NCI-H446 (cell line): ENCODE measurements at places on chromosomes 11 and 22.

GRCh38 chr22:44632541-44633396 is 69.2 kb upstream of the PRR5 start:
- DNase-seq = no peak

DNA sequence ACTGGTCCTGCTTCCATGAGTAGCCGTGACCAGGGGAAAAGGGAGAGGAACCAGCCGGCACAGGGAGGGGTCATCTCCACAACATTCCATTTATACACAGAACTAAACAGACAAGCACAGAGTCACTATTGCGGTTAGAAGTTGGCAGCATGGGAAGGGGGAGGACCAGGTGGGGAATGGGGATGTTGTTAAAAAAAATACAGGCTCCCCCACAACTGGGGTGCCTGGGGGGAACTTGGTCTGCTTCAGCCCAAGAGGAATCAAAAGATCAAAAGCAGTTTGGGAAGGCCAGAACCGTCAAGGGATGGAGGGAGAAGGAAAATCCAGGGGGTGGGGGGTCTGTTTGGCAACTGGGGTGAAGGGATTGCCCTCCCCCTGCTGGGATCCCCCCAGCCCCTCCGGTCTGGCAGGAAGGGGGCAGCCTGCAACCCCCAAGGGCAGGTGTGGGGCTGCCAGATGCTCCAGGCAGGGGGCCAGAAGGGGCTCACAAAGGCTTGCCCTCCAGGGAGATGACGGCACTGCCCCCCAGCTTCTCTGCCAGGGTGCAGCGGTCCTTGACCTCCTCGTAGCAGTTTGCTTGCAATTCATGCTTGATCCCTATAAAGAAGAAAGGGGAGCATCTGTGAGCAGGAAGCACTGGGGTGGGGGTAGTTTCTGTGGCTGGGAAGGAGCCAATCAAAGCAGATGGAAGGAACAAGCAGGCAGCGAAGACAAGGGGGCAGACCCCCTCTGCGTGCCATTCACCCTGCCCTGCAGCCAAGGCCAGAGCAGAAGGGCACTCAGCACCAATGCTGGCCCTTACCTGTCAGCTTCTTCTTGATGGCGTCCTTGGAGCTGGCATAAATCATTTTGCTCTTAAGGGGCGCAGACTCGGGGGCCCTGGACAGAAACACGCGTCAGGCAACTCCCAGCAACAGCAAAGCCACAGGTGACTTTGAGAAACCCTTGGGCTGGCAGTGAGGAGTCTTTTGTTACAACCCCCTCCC is 2.8 kb downstream of the CFL1 start:
- DNase-seq = no peak

DNA sequence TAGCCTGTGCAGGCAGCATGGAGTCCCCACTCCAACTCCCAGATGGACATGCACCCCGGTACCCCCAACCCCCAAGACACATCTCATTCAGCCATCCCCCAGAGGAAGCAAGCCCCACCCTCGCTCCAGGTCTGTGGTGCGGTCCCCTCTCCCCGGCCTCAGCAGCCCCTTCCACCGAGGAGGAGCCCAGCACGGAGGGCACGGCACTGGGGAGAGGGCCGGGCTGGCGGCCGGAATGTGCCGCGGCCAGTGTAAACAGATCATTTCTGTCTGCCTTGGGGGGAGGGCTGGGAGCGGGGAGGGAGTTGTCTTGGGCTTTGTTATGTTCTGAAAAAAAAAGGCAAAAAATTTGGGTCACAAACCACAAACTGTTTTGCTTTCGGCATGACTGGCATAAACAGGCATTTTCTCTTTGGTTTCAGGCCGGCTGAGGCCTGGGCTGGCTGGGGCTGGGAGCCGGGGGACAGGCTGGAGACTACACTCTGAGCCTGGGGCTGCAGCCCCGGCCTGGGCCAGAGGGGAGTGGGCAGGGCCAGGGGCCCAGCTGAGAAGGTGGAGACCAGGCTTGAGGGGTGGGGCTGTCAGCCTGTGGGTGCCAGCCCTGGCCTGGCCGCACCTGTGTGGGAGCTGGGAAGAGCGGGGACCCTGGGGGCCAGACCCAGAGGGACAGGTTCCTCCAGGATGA is 16.8 kb downstream of the IGF2 start:
- no peak for DNase-seq

GRCh38 chr11:117690484-117691217 is 106.4 kb downstream of the DSCAML1 start:
- no peak for DNase-seq

GRCh38 chr11:110492321-110492685 is 62.6 kb downstream of the FDX1 start:
- DNase-seq = no peak

DNA sequence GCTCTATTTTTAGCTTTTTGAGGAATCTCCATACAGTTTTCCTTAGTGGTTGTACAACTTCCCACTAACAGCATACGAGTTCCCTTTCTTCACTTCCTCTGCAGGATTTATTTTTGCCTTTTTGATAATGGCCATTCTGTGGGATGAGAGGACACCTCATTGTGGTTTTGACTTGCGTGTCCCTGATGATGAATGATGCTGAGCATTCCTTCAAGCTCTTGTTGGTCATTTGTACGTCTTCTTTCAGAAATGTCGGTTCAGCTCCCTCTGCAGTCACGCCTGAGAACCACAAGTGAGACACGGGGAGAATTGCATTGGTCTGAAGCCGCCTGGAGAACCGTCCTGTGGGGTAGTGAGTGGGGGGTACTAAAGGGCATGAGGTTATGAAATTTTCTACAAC is 2.0 kb upstream of the KRTAP5-10 start:
- DNase-seq = peak; percentile 12

- no peak for DNase-seq
These were observed 26.8 kb downstream of the TENM4 start for GRCh38 chr11:79414041-79414440.

DNA sequence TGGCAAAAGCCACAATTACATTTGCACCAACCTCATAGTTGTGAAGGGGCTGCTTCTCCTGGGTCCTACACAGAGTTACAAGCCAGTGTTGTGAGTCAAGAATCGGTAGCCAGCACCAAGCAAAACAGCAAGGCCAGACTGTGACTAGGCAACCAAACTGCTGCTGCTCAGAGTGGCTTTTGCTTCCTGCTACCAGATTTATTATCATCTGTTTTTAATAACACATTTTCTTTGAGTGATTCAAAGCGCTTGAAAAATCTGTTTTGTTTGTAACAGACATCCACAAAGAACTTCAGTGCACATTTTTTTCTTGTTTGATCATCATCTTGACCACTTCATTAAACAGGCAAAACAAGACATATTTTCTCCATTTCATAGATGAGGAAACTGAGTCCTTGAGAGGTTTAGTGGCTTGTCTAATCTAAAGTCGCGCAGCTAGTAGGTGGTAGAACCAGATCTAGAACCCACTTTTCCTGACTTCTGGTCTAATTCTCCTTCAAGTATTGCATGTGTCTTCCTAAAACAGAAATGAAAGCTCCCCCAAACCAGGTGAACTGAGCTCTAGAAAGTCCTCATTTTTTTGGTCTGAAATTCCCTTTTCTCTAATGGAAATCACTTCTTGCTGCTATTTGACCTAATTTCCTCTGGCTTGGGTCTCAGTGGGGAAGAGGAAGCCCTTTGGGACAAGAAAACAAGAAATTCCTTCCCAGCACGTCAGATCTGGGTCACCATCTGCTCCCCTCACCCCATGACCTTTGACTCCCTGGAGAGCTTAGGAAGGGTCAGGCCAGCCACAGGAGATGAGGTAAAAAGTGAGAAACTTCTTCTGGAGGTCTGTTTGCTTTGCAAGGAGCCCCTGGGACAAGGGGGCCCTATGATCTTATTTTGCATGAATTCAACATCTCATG is 39.9 kb downstream of the CWC15 start:
- DNase-seq = peak; percentile 12

GRCh38 chr22:27987557-27987956 is 68.5 kb upstream of the PITPNB start:
- no peak for DNase-seq

DNA sequence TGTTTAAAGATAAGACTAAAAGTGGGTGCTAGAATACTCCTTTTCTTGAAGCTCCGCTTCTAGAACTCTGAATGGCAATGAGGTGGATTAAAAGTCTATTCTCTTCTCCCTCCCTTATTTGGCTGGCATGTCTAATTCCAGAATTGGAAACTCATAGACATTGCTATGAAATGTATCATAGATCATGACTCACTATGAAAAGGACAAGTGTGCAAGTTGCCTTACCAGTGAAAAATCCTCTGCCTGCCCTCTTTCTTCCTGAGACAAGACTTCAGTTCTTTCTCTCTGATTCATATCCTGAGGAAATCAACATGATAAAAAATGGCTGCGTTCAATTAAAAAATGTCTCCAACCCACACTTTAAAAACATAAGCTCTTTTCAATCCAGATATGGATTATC is 73.2 kb upstream of the BLID start:
- no peak for DNase-seq

DNA sequence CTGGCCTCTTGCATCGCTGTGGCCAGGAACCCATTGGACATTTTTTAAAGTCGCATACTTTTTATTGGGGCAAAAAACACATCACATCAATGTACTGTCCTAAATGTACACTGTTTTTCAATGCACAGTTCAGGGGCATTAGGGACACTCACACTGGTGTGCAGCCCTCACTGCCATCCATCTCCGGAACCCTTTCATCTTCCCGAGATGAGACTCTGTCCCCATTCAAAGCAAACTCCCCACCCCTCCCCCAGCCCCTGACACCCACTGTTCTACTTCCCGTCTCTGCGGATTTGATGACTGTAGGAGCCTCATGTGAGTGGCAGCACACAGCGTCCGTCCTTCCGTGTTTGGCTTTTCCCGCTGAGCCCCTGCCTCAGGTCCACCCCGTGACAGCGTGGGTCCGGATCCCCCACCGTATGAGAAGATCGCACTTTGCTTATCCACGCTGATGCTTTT is 41.8 kb upstream of the TH start:
- no peak for DNase-seq

DNA sequence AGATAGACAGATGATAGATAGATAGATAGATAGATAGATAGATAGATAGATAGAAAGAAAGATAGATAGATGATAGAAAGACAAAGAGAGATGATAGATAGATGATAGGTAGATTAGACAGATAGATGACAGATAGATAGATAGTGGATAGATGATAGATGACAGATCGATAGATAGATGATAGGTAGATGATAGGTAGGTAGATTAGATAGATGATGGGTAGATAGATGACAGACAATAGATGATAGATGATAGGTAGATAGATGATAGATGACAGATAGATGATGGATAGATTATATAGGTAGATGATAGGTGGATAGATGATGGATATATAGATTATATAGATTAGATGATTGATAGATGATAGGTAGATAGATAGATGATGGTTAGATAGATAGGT is 4.3 kb downstream of the LZTR1 start:
- no peak for DNase-seq

DNA sequence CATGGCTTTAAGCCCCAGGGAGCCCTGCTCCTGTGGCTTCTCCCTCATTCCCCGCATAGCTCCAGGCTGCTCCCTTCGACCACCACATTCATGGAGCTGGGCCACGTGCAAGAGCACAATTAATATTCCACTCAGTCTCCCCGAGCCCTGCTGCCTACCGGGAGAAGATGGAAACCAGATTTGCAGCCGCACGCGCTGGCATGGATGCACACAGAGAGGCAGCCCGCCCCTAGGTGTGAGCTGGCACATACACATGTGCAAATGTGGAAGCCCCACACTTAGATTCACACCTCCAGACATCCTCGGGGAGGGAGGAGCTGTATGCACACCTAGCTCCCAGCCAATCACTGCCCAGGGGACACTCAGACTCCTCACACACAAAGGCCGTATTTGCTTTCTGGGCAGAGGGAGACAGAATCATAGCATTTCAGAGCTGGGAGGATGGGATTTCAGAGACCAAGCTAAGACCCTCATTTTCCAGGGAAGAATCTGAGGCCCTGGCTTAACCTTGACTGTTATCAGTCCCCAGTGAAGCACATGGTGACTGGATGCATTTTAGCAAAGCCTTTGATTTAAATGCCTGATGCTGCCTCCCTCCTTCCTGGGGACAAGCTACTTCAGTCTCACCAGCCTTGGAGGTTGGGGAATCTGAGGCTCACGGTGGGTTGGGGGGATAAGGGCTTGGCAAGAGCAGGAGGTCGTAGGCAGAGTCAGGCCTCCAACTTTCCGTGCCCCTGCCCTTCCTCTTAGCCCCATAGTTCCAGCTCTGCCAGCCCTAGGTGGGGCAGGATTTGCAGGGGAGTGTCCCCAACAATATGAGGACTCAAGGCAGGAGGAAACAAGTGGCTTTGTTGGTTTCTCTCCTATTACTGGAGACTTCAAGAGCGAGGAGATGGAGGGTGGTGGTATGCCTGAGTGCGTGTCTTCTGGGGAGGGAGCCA is 5.3 kb upstream of the CREB3L1 start:
- DNase-seq = no peak

- no peak for DNase-seq
These were observed 13.8 kb downstream of the PAMR1 start for GRCh38 chr11:35511666-35512065.

- DNase-seq = no peak
These were observed 175.1 kb downstream of the CEP164 start for GRCh38 chr11:117502779-117503100.

DNA sequence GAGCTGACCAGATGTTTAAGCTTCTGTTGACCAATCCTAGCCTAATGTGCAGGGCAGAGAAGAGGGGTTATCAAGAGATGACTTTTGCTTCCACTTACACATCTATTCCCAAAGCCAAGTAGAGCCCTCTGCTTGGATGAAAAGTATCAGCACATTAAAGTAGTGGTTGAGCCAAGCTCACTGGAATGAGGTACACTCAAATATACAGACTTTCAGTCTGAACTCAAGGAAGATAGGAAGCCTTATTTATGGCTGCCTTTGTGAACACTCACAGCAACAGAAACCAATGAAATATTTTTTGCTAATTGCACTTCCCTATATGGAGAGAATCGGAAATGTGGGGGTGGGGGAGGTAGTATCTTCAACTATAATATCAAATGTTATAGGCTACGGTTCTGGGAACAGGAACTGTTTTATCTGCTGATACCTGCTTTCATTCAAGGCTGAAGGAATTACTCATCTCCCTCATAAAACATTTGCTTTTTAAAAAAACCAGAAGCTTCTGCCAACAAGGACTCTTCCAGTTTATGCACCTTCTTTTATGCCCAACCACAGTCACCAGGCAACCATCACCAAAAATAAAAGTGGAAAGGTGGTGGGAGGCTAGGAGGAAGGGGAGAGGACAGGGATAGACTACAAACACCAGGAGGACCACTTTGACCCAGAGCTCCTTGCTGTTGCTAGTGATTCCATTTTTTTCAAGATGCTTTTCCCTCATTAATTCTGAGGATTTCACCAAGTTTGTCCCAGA is 91.2 kb downstream of the CLPB start:
- DNase-seq = no peak

GRCh38 chr11:126423154-126423553 is 67.7 kb downstream of the ST3GAL4 start:
- DNase-seq = no peak
